Vagina (tissue), 2 donors: ENCODE measurements at places on chromosomes 11 and 22.
A peak's percentile ranks its signal among the peaks of the same experiment; 100 is the strongest.

DNA sequence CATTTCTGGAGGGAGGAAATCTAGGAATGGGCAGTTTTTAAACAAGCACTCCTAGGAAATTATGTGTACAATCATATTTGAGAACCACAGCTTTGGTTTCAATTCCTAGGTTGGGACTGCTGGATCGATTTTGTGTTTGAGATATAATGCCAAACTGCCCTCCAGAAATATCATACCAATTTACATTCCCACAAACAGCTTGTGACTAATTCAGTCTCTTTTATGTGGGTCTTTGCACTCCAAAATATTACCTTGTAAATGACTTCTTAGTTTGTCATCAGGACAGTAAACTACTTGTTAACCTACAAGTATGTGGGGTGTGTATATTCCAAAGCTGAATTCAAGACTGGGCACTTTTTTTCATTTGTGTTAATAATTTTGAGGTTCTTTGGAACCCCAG is 9.8 kb upstream of the BARX2 start:
- no peak overlapping the region for H3K27ac ChIP-seq
- H3K4me3 ChIP-seq: no peak overlapping the region
- no peak for DNase-seq
- H3K4me1 ChIP-seq: no peaks in the 10 kb centered on the region

DNA sequence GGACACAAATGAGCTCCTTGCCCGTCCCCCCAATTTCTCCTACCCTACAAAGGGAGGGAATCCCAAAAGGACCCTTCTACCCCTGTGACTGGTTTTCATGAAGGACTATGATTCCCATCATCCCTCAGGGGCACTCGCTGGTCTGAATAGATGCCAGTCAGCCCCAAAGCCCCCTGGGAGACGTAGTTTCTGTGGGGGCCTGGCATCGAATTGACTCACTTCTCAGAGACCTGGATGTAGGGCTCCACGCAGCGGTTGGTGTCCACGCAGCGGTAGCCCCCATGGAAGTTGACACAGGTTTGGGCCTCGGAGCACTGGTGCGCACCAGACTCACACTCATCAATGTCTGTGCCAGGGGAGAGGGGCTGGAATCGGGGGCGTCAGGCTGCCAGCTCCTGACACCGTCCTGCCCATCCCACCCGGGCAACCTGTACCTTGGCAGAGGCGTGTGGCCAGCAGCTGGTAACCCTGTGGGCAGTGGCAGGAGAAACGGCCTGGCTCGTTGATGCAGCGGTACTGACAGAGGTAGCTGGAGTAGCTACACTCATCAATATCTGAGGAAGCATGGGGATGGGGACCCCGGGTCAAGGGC is 4.4 kb downstream of the EFEMP2 start:
- peaks cover 28% of the 10 kb centered on the region for H3K4me1 ChIP-seq
- no peak overlapping the region for H3K4me3 ChIP-seq
- no peak overlapping the region for H3K27ac ChIP-seq
- DNase-seq: no peak

GRCh38 chr11:9855579-9856287 is 191.9 kb downstream of the SWAP70 start:
- peaks cover 9% of the 10 kb centered on the region for H3K4me1 ChIP-seq
- no peaks in the 10 kb centered on the region for H3K27me3 ChIP-seq
- H3K4me3 ChIP-seq: no peak overlapping the region
- H3K27ac ChIP-seq: no peak overlapping the region
- no peak for DNase-seq
- no peaks in the 10 kb centered on the region for H3K36me3 ChIP-seq

DNA sequence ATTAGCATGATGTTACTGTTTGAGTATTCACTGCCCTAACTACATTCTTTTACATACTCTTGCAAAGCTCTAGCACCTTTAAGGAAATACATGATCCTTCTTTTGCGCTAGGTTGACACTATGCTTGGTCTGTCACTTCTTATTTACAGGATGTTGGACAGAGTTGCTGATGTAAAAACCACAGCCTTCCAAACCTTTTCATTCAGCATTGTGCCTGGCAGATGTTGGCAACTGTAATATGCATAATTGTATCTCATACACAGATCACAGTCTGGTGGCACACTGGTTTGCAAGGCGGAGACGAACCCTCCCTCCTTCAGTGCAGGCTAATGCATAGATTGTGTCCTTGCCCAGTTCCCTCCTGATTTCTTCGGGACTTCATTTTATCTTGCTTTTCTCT is 224.1 kb downstream of the SNX19 start:
- no peaks in the 10 kb centered on the region for H3K36me3 ChIP-seq
- no peak overlapping the region for H3K27ac ChIP-seq
- no peak overlapping the region for H3K4me3 ChIP-seq
- H3K27me3 ChIP-seq: no peaks in the 10 kb centered on the region
- no peak for DNase-seq
- H3K4me1 ChIP-seq: no peaks in the 10 kb centered on the region

DNA sequence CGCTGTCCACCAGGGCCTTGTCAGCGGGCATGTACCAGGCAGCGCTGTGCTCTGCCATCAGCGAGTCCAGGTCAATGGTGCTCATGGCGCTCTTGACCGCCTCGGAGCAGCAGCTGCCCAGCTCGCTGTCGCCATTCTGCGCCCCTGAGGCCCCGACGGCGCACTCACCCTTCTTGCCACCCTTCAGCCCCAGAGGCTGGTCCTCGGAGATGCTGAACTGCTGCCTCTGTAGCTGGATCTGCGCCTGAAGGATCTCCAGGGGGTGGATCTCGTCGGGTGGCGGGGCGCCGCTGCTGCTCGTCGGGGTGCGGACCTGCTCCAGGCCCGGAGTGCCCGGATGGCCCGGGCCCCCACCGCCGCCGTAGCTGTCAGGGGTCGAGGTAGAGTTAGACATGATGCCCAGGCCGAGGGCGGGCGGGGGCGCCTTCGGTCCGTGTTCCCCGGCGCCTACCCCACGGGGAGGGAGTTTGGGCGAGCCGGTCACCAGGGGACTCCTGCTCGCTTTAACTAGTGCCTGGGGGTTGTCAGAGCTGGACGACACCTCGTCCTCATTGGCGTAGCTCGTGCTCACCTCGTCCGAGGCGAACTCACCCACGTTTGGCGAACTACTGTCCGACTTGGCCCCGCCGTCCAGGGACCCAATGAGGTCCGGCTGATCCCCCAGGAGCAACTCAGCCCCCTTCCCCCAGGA is 4.6 kb downstream of the MN1 start:
- H3K4me1 ChIP-seq: peaks cover 53% of the 10 kb centered on the region
- no peak overlapping the region for H3K27ac ChIP-seq
- H3K36me3 ChIP-seq: no peaks in the 10 kb centered on the region

GRCh38 chr11:69076129-69076791 is 27.5 kb downstream of the TPCN2 start:
- H3K27me3 ChIP-seq: no peaks in the 10 kb centered on the region
- no peaks in the 10 kb centered on the region for H3K36me3 ChIP-seq
- peak overlapping the region; percentile 95 for H3K27ac ChIP-seq
- peaks cover 20% of the 10 kb centered on the region for H3K4me1 ChIP-seq
- no peak overlapping the region for H3K4me3 ChIP-seq
- DNase-seq: no peak

DNA sequence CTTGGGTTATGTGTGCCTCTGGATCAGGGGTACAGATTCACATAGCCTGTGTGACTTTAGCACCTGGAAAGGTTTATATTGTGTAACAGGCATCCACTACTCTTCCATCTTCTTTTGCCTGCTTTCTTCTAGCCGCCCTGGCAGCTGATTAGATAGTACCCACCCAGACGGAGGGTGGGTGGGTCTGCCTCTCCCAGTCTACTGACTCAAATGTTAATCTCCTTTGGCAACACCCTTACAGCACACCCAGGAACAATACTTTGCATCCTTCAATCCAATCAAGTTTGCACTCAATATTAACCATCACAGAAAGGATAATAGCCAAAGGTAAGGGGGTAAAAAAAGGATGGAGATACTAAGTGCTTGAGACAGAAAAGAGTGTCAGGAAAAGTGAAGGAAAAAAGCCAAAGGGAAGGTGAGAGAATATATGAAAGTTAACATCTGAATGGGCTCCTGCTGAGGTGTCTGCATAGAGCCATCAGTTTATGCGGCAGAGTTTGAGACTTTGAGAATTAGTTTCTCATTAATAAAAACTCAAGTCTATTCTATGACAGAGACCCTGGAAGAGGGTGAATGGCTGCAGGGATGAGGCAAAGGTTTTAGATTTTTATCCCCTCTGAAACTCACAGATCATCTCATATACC is 2.6 kb upstream of the OR51B6 start:
- H3K27me3 ChIP-seq: no peaks in the 10 kb centered on the region
- no peak for DNase-seq
- H3K4me3 ChIP-seq: no peak overlapping the region
- no peaks in the 10 kb centered on the region for H3K36me3 ChIP-seq
- no peak overlapping the region for H3K27ac ChIP-seq
- H3K4me1 ChIP-seq: no peaks in the 10 kb centered on the region

DNA sequence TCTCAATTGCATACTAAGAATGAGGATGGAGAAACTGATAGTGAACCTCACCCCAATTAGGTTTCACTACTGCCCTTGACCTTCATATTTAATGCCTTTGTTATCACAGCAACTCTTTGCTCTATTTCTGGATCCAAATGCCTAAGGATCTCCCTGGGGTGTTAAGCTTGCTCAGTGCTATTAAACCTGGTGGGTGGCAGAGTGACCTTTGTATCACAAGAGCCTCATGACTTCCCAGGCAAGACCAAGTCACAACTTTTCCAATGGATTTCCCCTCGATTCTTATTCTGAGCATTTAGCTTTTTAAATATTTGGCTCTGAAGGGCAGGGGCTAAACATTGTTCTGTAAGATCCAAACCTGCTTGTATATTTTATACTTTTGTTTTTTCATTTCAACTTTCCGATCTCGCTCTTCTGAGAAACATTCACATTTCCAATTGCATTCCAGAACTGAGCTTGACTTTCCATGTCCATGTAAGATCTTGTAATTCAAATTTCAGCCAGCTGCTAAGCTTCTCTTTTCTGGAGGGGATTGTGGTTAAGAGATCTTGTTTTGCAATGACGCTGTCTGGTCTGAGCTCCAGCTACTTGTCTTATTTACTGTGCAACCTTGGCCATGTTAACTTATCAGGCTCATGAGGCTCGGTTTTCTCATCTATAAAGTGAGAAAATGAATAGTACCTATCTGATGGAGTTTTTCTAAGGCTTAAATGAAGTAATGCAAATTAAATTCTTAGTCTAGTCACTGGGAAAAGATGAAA is 6.4 kb upstream of the EHF start:
- no peak for DNase-seq
- no peaks in the 10 kb centered on the region for H3K27me3 ChIP-seq
- no peaks in the 10 kb centered on the region for H3K36me3 ChIP-seq
- H3K27ac ChIP-seq: no peak overlapping the region

GRCh38 chr11:66220566-66220935 is 47.9 kb upstream of the RAB1B start:
- no peak overlapping the region for H3K4me3 ChIP-seq
- no peaks in the 10 kb centered on the region for H3K27me3 ChIP-seq
- H3K4me1 ChIP-seq: no peaks in the 10 kb centered on the region
- no peak overlapping the region for H3K27ac ChIP-seq
- peaks cover 35% of the 10 kb centered on the region for H3K36me3 ChIP-seq
- no peak for DNase-seq

DNA sequence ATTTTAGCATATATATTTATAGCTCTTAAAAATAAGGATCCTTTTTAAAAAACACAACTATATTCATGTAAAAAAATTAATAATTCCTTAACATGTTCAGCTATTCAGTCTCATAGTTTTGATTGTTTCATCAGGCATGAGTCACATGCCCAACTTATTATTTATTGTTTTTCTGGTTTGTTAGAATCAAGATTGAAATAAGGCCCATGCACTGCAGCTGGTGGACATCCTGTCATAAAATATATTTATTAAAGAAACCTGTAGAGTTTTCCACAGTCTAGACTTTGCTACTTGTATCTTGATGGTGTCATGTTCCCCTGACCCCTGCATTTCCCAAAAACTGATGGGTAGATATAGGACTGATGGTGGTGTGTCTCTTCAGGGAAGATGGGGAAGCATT is 77.4 kb downstream of the PARVA start:
- no peaks in the 10 kb centered on the region for H3K27me3 ChIP-seq
- DNase-seq: no peak
- no peak overlapping the region for H3K27ac ChIP-seq
- H3K4me3 ChIP-seq: no peak overlapping the region
- no peaks in the 10 kb centered on the region for H3K36me3 ChIP-seq

- no peaks in the 10 kb centered on the region for H3K27me3 ChIP-seq
- no peak overlapping the region for H3K4me3 ChIP-seq
- H3K27ac ChIP-seq: no peak overlapping the region
- no peaks in the 10 kb centered on the region for H3K36me3 ChIP-seq
Measured at GRCh38 chr11:100682247-100682969, 4.7 kb upstream of the ARHGAP42 start.
